ENCODE measurements at places on chromosomes 1 and 21. TPM values are rescaled to one million over a fixed set of nuclear protein-coding genes. Genes with fewer than 3 reads are reported as not detected.
A peak's percentile ranks its signal among the peaks of the same experiment; 100 is the strongest.

- no peaks in the 10 kb centered on the region for H3K27me3 ChIP-seq
- no peak overlapping the region for H3K4me3 ChIP-seq
- H3K4me1 ChIP-seq: no peaks in the 10 kb centered on the region
- no peak overlapping the region for H3K27ac ChIP-seq
- no peaks in the 10 kb centered on the region for H3K36me3 ChIP-seq
- DNase-seq: no peak
These were observed 37.5 kb upstream of the C1orf105 start for GRCh38 chr1:172382990-172383389.

Gene KRTAP20-3
- not detected for total RNA-seq

- no peaks in the 10 kb centered on the region for H3K27me3 ChIP-seq
- no peaks in the 10 kb centered on the region for H3K4me1 ChIP-seq
- H3K36me3 ChIP-seq: no peaks in the 10 kb centered on the region
- no peak overlapping the region for H3K4me3 ChIP-seq
- H3K27ac ChIP-seq: peak overlapping the region; percentile 55
These were observed 22.6 kb downstream of the PDXK start for GRCh38 chr21:43741423-43742096.

Gene KCNJ9
- total RNA-seq: not detected

DNA sequence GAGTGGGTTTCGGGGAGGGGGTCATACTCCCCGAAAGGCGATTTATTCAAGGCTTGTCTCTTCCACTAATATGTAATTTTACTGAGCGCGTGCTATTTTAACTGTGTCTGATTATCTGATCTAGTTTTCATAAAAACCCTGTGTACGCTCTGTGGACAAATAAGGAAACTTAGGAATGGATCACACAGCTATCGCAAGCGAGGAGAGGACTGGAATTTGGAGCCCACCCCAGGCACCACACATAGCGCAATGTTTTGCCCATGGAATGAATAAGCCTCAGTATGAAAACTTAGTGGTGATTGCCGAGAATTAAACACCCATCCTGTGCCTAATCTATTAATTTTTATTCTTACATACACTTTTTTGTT lies 9.8 kb upstream of the RAB42 start:
- peak overlapping the region; percentile 89 for H3K27ac ChIP-seq
- DNase-seq: no peak
- peaks cover 10% of the 10 kb centered on the region for H3K4me1 ChIP-seq
- H3K36me3 ChIP-seq: no peaks in the 10 kb centered on the region
- no peaks in the 10 kb centered on the region for H3K27me3 ChIP-seq
- peak overlapping the region; percentile 92 for H3K4me3 ChIP-seq

DNA sequence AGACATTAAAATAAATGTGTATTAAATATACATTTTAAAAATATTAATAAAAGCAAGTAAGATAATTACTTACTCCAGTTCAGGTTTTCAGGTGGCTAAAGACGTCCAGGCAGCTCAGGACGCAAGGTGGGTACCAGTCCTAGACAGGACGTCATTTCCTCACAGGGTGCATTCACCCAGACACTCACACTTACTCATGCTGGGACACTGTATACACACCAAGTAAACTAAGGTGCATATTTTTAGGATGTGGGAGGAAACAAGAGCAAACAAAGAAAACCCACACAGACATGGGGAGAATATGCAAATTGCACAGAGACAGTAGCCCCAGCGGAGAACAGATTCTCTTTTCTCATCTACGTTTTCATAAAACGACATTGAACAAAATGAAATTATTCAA lies 457.9 kb downstream of the BRINP3 start:
- DNase-seq: no peak
- H3K4me1 ChIP-seq: no peaks in the 10 kb centered on the region
- H3K4me3 ChIP-seq: no peak overlapping the region
- H3K27me3 ChIP-seq: no peaks in the 10 kb centered on the region

Gene S100A1
- total RNA-seq: 28.5 TPM

DNA sequence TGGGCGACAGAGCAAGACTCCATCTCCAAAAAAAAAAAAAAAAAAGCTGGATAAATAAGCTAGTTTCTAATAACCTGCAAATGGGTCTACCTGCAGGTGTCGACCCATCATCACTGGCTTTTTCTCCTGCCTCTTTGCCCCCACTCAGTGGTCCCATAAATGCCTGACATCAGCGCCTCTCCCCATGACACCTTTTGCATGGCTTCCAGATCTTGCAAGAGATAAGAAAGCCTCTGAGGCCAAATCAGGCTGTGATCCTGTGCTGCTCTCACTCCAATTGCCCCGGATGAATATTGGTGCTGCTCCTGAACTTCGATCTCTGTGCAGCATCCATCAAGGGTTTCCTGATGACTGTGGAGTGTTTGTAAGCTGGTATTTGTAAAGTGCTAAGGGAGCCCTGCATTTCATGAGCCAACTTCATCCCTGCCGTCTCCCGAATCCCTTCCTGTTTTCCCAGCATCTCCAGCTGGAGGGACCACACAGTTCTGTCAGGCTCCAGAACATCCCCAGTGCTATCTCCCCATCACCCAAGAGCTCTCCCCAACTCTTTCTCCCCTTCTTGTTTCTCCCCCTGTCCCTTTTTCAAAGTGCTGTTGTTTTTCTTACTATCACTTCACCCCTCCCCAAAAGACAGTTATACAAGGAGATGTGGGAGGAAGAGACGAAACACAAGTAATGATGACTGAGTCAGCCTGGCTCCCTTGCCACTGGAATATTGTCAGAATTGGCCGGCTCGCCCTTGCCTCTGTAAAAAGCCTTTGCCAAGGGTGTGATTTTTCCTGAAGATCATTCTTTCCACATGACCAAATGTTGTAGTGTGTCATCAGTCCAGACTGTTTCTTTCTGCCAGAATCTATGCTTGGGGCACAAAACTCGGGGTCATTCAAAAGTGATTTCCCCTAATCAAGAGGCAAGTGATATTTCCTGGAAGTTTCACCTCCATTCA lies 2.8 kb upstream of the EFHD2 start:
- no peaks in the 10 kb centered on the region for H3K36me3 ChIP-seq
- DNase-seq: no peak
- peak overlapping the region; percentile 45 for H3K27ac ChIP-seq
- no peaks in the 10 kb centered on the region for H3K27me3 ChIP-seq
- H3K4me3 ChIP-seq: no peak overlapping the region

Gene RAB25
- total RNA-seq: 40.3 TPM

All from breast epithelium (tissue), 4 donors.